ENCODE measurements at places on chromosomes 7 and 10.

- no peak for DNase-seq
These were observed 257.2 kb downstream of the TWIST1 start for GRCh38 chr7:18860221-18860620.

DNA sequence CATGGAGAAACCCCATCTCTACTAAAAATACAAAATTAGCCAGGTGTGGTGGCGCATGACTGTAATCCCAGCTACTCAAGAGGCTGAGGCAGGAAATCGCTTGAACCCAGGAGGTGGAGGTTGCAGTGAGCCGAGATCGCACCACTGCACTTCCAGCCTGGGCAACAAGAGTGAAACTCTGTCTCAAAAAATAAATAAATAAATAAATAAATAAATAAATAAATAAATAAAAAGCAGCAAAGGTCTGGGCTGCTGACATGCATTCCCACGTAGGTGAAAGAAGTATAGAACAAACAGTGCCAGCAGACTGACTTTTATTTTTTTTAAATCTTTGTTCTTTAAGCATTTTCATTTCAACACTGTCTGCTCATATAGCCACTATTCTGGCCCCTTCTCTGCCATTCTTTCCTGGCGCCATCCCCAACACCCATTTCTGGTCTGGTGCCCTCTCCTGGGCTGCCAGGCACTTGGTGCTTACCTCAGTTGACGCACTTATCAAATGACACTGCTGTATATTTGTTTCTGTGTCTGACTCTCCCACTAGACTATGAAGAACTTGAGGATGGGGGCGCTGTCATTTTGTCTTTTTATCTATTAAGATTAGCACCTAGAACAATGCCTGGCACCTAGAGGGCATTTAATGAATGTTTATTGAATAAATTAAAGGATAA, 15.6 kb downstream of the FAM107B start:
- DNase-seq, result peak; percentile 10

- no peak for DNase-seq
These were observed 780.2 kb downstream of the MAGI2 start for GRCh38 chr7:78673272-78673671.

DNA sequence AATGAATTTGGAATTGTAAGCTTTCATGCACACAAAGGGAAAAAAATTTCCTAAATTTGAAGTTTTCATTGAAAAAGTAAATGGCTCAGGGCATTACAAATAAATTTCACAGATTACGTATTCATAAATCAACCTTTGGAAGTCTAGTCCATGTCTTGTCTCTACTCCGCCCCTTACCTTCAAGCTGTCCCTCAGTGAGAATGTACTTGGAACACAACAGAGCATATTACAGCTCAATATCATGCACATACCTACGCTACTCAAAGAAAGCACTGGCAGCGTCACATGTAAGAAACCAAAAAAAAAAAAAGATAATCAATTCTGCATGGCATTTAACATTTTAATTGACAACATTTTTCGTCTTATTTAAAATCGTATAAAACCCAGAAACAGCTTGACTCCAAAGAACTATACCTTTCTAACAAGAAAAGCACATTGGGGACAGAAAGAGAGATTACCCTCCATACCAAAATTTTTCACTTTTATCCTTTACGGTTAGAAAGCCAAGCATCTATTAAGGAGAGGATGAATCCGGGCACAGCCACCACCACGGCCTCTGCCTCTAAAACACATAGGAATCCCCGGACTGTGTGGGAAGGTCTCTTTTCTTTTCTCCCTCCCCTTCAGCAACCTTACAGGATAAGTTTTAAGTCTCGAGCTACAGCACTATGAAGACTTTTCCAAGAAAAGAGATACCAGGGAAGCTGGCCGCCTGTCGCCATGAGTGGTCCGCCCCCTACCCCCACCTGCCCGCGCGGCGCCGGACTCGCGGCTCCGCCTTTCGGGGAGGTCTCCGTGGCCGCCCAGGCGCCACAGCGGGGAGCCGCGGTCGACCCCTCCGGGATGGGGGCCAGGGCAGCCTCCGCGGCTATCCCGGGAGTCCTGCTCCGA, 1.1 kb downstream of the JMJD1C start:
- DNase-seq, result no peak

- DNase-seq, result no peak
These were observed 23.9 kb upstream of the PNLIPRP3 start for GRCh38 chr10:116403740-116404250.

- no peak for DNase-seq
These were observed 254.1 kb downstream of the ARL4A start for GRCh38 chr7:12941512-12941911.

GRCh38 chr7:27905951-27906350, 166.0 kb downstream of the TAX1BP1 start:
- no peak for DNase-seq
